ENCODE measurements at places on chromosomes 16 and 17.

DNA sequence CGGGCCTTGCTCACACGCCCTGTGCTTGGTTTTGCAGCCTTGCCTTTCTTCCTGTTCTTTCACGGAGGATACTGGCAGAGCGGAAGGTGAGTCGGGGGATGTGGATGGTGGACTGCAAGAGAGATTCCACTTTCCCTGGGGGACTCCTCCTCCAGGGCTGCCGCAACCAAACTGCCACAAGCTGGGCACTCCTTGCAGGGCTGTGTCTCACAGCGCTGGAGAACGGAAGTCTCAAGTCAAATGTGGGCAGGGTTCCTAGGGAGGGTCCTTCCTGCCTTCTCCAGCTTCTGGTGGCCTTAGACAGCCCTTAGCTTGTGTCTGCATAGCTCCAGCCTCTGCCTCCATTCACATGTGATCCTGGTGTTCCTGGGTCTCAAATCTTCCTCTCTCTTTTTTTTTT, 11.4 kb upstream of the BIRC5 start:
- no peak for DNase-seq

- DNase-seq = no peak
Observed at GRCh38 chr17:80464486-80464885, 11.9 kb downstream of the NPTX1 start.

DNA sequence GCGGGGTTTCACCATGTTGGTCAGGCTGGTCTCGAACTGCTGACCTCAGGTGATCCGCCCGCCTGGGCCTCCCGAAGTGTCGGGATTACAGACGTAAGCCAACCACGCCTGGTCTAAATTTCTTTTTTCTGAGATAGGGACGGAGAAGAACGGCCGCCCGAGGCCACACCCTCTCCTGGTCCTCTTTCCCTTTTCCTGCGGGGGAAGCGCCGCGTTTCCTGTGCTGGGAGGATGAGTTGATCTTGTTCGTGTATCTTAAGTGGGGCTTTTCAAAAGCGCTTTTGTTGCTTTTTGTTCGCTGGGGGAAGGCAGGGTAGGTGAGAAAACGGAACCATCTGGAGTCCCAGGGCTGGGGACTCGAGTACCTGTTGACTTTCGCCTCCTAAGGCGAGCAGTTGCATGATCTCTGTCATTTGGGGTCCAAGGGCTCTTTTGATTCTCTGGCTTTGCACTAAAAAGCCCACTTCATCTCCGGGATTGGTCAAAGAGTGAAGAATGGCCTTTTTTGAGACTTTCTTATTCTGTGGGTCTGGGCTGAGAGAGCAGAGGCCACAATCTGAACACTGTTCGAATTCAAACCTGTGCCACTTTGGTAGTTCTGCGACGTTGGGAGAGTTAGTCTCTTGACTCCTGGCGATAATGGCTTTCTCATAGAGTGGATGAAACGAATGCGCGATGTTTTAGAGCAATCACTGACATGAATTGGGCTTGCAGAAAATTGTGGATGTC, 1.3 kb downstream of the FUS start:
- no peak for DNase-seq

DNA sequence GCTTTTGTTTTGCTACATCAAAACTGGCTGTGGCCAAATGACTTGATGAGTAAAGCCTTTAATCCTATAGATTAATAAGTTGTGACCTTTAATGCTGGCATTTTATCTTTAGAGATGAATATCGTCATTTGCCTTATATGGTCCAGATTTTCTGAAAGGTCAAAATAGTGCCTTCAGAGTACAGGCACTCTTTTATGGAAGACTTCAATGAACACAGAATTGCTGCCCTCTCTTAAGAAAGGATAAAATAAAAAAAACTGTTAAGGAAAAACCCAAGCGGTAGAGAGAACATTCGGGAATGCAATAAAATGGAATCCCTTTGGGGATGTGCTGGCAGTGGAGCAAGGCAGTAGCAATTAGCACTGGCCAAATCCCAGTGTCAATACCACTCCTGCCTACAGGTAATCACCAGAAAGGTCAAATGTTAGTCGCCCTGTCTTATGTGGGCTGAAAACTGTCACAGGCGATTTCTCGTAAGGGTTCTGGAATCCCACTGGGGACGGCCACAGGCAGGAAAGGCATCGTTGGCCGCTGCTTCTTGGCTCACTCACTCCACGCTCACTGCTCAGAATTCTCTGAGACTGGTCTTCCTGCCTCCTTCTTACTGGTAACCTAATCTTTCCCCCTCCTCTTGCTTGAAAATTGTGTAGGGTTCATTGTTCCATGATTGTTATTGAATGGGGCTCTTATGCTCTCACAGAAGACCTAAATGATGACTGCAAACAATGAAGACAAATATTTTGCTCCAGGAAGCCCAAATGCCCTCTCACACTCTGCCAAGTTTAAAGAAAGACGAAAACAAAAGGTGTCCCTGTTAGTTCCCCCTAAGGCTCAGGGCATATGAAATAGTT, 45.4 kb upstream of the HSBP1 start:
- DNase-seq = no peak

GRCh38 chr17:74130841-74131240, 72.6 kb upstream of the RPL38 start:
- no peak for DNase-seq
